ENCODE measurements at places on chromosomes 6 and 20. TPM values are rescaled to one million over a fixed set of nuclear protein-coding genes. Genes with fewer than 3 reads are reported as not detected.

Gene GPX5
- total RNA-seq = not detected

Gene RIN2
- 77.9 TPM for total RNA-seq

Gene NHSL1
- total RNA-seq = 2.1 TPM

GRCh38 chr20:40565682-40566040, 123.4 kb downstream of the MAFB start:
- no peaks in the 10 kb centered on the region for H3K36me3 ChIP-seq
- no peaks in the 10 kb centered on the region for H3K4me1 ChIP-seq
- DNase-seq = no peak
- H3K4me3 ChIP-seq = no peak overlapping the region
- no peak overlapping the region for H3K27ac ChIP-seq

GRCh38 chr6:130625825-130626527, 201.2 kb upstream of the SMLR1 start:
- H3K4me3 ChIP-seq = no peak overlapping the region
- H3K27me3 ChIP-seq = no peaks in the 10 kb centered on the region
- no peaks in the 10 kb centered on the region for H3K4me1 ChIP-seq
- H3K27ac ChIP-seq = no peak overlapping the region

- no peaks in the 10 kb centered on the region for H3K4me1 ChIP-seq
- no peak for DNase-seq
- no peak overlapping the region for H3K4me3 ChIP-seq
- no peaks in the 10 kb centered on the region for H3K27me3 ChIP-seq
- H3K27ac ChIP-seq = no peak overlapping the region
Measured at GRCh38 chr6:156660389-156660788, 116.8 kb upstream of the ARID1B start.

DNA sequence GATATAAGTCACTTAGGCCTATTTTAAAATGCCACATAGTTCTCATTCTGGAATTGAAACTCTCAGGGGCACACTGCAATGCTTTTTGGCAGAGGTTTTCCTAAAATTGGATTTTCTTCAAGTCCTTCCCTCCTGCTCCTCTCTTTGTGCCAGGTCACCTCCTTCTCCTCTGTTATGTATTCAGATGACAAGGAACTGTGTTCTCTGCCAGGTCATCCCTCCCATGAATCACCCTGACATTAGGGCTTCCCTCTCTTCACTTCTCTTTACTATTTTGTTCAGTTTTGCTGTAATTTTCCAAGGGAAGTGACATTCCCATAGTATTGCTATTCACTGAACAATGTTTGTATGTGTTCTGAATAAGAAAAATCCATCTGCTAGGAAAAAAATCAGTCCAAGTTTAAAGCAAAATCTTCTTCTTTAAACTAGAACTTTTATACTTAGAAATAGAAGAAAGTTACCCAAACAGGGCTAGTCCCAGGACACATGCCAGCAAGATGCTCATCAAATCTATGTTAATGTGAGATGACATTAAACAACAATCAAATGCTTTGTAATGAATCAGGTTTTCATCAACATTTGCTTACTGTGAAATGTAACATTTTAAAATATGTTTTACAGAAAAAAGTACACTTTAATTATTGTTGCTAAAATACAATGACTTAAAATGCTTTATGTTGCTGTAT, 461.1 kb downstream of the MMUT start:
- no peaks in the 10 kb centered on the region for H3K27me3 ChIP-seq
- no peak overlapping the region for H3K4me3 ChIP-seq
- no peak for DNase-seq
- no peaks in the 10 kb centered on the region for H3K36me3 ChIP-seq
- H3K4me1 ChIP-seq = no peaks in the 10 kb centered on the region

GRCh38 chr6:126312013-126312665, 27.8 kb upstream of the CENPW start:
- H3K4me1 ChIP-seq = no peaks in the 10 kb centered on the region
- H3K27me3 ChIP-seq = no peaks in the 10 kb centered on the region
- H3K36me3 ChIP-seq = no peaks in the 10 kb centered on the region
- DNase-seq = no peak
- no peak overlapping the region for H3K27ac ChIP-seq
- no peak overlapping the region for H3K4me3 ChIP-seq

Data from prostate gland (tissue), 2 donors.